ENCODE measurements at places on chromosomes 6 and 20.

DNA sequence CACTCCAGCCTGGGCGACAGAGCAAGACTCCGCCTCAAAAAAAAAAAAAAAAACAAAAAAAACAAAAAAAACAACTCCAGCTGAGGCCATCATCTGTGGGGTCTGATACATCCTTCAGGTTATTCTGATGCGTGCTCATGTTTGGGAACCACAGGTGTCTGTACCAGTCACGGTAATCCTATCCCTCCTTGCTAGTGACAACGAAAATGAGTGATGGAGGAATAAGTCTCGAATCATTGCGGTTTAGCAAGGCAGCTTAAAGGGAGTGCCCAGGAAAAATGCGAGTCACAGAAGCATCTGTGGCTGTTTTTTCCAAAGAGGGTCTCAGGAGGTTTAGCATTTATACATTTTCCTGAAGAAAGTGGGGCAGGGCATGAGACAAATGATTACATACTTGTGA, 48.8 kb downstream of the MCUR1 start:
- DNase-seq, result no peak

DNA sequence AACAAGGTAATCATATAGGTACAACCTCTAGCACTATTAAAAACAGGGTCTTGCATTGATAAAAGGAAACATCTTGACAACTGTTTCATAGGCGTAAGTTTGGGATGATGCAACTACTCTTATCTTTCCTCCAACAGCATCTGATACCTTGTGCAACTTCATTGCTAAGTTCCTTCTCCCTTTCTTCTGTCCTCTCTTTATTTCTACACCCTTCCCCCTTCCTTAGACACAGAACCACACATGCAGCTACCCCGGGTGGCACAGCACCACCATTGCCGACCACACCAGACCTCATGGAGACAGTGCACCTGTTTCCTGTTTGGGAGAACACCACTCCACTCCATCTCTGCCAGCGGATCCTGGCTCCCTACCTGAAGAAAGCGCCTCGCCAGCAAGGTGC, 14.4 kb downstream of the MYB start:
- DNase-seq, result no peak

GRCh38 chr6:144265390-144265789, 19.7 kb upstream of the UTRN start:
- DNase-seq, result no peak

DNA sequence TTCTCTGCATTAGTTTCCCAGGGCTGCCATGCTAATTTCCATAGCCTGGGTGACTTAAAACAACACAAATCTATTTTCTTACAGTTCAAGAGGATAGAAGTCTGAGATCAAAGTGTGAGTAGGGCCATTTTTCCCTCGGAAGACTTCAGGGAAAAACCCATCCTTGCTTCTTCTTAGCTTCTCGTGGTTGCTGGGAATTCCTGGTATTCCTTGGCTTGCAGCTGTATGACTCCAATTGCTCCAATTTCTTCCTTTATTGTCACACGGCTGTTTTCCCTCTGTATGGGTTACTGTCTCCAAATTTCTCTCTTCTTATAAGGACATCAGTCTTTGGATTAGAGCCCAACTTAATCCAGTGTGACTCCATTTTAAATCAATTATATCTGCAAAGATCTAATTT, 128.4 kb upstream of the JAG1 start:
- no peak for DNase-seq

DNA sequence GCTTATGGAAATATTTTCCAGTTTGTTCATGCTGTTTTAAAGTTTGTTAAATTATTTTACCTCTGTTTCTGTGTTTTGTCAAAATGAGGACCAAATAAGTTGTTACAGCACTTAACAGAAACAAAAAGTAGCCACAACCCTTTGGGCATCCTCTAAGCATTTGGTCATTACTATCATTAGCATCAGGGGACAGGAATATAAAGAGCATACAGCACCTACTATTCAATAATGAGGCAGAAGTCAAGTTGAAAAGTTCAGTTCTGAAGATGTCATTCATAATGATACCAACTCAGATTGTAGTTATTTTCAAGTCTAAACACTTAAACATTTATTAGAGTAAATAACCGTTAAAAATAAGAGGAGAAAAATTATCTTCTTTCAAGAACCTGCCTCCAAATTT, 862.3 kb upstream of the FLRT3 start:
- DNase-seq, result no peak
